ENCODE measurements at places on chromosomes 13 and 19. TPM values are rescaled to one million over a fixed set of nuclear protein-coding genes. Genes with fewer than 3 reads are reported as not detected.

- DNase-seq: no peak
Measured at GRCh38 chr13:94660695-94661326, 51.5 kb downstream of the SOX21 start.

DNA sequence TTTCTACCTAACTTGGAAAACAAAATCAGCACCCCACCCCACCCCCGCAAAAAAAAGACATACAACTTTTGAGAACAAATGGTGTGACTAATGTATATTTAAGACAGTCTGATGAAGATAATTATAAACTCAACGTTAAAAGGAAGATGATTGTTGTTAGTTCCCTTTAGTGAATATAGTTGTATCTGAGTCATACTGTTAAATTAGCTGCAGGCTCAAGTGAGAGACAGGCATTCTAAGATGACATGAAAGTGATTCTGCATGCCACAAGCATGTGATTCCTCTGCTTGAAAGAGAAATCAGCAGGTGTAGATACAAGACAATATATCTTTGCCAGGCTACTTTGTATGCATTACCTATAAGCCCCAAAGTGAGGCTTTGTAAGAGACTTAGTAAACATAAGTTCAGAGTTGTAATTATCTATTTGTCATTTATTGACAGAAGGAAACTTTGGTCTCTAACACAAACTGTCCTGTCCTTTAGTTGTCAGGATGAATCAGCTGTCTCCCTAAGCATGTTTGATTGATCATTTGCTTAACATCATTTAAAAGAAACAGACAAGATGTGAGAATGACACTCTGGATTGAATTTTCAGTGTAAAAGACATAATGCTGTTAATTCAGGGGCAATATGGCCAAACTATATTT lies 319.4 kb upstream of the HTR2A start:
- peak; percentile 50 for DNase-seq

- no peak for DNase-seq
Measured at GRCh38 chr13:25295701-25296100, 5.7 kb upstream of the NUP58 start.

DNA sequence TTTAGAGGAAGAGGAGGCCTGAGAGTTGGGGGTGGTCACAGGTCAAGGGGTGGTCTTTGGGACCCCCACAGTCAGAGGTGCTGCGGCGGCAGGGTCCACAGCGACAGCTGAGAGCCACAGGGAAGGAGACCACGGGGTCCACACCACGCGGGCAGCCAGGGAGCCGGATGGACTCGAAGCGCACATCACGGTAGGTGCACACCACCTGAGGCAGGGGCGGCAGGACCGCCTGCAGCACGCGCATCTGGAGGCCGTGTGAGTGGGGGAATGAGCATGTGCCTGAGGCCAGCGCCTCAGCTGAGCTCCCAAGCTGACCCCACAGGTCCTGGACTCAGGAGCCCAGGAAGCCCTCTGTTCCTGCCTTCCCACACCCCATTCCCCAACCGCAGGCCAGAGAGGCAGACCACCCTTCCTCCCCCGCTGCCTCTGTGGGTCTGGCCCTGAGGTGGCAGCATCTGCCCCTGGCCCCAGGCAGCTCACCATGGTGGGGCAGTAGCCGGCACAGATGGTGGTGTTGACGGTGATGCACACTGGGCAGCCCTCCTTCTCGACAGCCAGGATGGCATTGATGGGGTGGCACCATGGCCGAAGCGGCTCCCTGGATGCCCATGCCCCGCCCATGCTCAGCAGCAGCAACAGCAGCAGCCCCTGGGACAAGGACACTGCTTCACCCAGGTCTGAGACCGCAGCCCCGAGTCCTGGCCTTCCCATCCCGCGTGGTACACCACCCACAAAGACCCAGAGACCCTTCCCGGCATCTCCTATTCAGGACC lies 638 bp downstream of the LHB start:
- no peak for DNase-seq

DNA sequence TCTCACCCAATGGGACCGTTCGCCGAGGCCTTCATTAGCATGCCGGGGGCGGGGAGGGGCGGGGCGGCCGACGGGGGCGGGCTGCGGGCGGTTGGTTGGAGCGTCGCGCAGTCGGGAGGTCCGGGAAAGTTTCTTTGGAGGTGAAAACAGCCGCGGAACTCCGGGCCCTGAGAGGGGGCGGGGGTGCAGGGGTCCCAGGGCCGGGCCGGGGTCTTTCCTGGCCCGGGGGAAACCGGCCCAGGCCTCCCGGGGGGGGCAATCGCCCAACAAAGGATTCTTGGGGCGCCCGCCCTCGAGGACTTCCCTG lies at the start of gene HMG20B:
Gene HMG20B (plus strand): TSS at position 90 of the 307 bp plus-strand sequence. CDS start 366 bp downstream, outside the sequence.
- DNase-seq: no peak

- DNase-seq: no peak
Measured at GRCh38 chr19:48683349-48683748, 10.5 kb upstream of the NTN5 start.

GRCh38 chr13:30720172-30720869 lies 15.0 kb upstream of the ALOX5AP start:
- DNase-seq: no peak

- DNase-seq: no peak
Measured at GRCh38 chr13:76762721-76763120, 123.5 kb downstream of the KCTD12 start.

GRCh38 chr19:48603001-48603400 lies 3.5 kb upstream of the SPACA4 start:
- no peak for DNase-seq

DNA sequence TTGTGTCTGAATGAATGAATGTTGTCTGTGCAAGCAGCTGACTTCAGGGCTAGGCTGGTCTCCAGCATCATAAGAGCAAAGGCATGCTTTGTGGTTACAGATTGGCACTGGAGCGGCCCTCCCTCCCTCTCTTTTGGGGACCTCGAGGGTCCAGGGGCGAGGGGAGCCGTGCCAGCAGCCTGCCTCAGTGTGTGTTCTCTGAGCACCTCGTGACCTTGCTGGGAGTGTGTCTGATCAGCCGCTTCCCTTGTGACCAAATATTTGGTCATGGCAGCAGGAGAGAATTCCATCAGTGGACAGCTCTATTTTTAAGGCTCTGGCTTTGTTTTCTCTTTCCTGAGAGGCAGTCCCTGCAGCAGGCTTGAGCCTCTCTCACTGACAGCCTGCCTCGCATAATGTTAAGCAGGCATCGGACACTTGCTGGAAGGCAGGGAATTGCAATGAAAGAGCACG lies 329.7 kb downstream of the UQCRFS1 start:
- no peak for DNase-seq

- DNase-seq: no peak
Measured at GRCh38 chr19:54207983-54208783, 7.5 kb downstream of the RPS9 start.

GRCh38 chr13:51638216-51638871 lies 54.1 kb downstream of the WDFY2 start:
- DNase-seq: no peak

GRCh38 chr13:23731709-23732108 lies 157.5 kb downstream of the MIPEP start:
- no peak for DNase-seq

DNA sequence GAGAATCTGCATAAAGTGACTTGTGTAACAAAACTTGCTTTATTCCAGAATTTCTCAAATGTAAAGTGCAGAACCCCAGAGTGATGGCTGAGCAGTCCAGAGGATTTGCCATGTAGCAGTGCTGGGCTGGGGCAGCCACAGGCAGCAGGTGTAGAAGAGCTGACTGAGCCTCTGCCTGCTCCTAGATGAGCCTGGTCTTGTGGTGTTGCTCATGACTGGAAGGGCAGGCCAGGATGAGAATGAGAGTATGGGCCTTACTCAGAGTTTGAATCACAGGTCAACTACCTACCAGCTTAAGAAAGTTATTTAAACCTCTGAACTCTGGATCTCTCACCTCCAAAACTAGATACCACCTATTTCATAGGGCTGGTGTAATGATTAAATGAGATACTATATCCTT lies 2.9 kb upstream of the C13orf42 start:
- no peak for DNase-seq

DNA sequence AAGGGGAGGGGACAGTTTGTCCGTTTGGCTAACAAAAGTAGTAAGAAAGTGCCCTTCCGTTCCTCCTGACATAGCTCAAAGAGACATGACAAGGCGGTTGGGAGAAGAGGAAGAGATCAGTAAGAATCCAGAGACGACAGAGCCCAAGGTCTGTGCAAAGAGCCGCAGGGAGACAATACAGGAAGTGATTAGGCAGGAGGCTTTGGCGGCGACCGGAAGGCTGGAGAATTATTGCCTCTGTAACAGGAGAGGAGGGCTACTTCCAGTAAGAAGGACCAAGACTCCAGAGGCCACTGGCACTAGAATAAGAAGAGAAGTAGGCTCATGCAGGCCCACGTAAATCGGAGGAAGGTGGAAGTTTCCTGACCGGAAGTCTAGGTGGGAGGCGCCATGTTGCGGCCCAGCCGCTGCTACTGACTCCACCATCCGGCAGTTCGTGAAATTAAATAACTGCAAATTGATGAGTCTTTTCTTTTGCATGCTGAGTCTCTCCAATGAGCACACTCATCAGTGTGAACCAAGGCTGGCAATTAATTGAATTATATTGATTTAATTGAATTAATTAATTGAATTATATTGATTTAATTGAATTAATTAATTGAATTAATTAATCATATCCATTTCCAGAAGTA lies 9.9 kb downstream of the RFX2 start:
- DNase-seq: no peak

- no peak for DNase-seq
Measured at GRCh38 chr13:98520674-98521449, 56.0 kb downstream of the STK24 start.

GRCh38 chr19:41330946-41331678 lies 21.1 kb downstream of the CCDC97 start:
- no peak for DNase-seq

DNA sequence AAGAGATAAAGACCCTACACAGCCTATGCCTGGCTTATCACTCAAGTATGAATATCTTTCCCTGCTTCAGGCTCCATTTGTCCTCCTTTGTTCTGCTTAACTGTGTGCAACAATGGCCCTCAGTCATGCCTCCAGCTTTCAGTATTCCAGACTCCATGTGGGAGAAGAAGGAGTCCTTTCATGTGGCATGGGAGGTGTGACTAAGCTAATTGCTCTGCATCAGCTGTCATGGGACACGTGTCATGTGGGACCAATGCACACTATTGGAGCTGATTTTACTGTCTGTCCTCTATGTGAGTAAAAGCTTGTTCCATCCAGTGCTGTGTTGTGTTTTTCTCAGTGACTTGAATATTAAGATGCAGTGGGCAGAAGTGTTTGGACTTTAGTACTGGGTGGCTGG lies 1198.3 kb downstream of the OLFM4 start:
- DNase-seq: no peak

DNA sequence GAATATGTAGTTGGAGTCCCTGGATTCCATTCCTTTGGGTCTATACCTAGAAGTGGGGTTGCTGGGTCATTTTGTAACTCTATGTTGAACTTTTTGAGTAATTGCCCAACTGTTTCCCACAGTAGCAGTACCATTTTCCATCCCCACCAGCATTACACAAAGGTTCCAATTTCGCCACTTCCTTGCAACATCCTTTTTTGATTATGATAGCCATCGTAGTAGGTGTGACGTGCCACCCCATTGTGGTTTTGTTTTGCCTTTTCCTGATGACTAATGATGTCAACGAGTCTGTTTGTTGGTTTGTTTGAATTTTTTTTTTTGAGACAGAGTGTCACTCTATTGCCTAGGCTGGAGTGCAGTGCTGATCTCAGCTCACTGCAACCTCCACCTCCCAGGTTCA lies 3.3 kb upstream of the PEX11G start:
- DNase-seq: no peak

GRCh38 chr19:23779645-23780044 lies 21.0 kb upstream of the ZNF681 start:
- no peak for DNase-seq

- DNase-seq: no peak
Measured at GRCh38 chr19:2453431-2454025, 3.2 kb downstream of the LMNB2 start.

Gene ZIM2
- 0.07 TPM for total RNA-seq

Gene SLC15A1
- 0.68 TPM for total RNA-seq

Gene RASA3
- total RNA-seq: 25.4 TPM

Gene ICAM5
- total RNA-seq: 0.38 TPM

Gene ADPRHL1
- 0.84 TPM for total RNA-seq

Gene PSMD8
- total RNA-seq: 316 TPM

Gene APC2
- total RNA-seq: not detected

Gene XRCC1
- 38.1 TPM for total RNA-seq
